ENCODE measurements at places on chromosomes 2 and 18. TPM values are rescaled to one million over a fixed set of nuclear protein-coding genes. Genes with fewer than 3 reads are reported as not detected.

Gene PAX8
- 0.24 TPM for total RNA-seq

Gene DTNA
- total RNA-seq: 82.8 TPM

Gene CFC1
- not detected for total RNA-seq

Gene LOXHD1
- total RNA-seq: not detected

Gene SIGLEC15
- 1.2 TPM for total RNA-seq

Gene IGFBP5
- total RNA-seq: 152 TPM

Gene GALM
- total RNA-seq: 15.4 TPM

Gene MRO
- 1.9 TPM for total RNA-seq

Gene IL36G
- not detected for total RNA-seq

Gene DNAJB2
- total RNA-seq: 45.0 TPM

Gene PCARE
- total RNA-seq: 1.4 TPM

Gene GALNT14
- 5.1 TPM for total RNA-seq

Gene GPATCH11
- total RNA-seq: 9.6 TPM

Gene PCGF1
- 13.5 TPM for total RNA-seq

Gene SLC9A4
- total RNA-seq: 1.2 TPM

Gene IKZF2
- 26.5 TPM for total RNA-seq

Gene SCG2
- total RNA-seq: 90.3 TPM

Gene IL36A
- not detected for total RNA-seq

Gene C1D
- total RNA-seq: 71.7 TPM

Gene SMYD1
- total RNA-seq: 0.72 TPM

Gene AGXT
- 0.48 TPM for total RNA-seq

Gene CCDC74B
- 1.7 TPM for total RNA-seq

Gene CCDC121
- total RNA-seq: 10.6 TPM

Gene THOC1
- 108 TPM for total RNA-seq

Gene HOXD13
- 4.8 TPM for total RNA-seq

Gene MC4R
- 4.1 TPM for total RNA-seq

Gene NEU2
- total RNA-seq: not detected

Gene OR6B2
- total RNA-seq: 1.7 TPM

Gene PLA2R1
- total RNA-seq: 18.3 TPM

Gene THUMPD2
- total RNA-seq: 13.7 TPM

Gene LOXL3
- total RNA-seq: 68.1 TPM

Gene ABCG8
- 0.96 TPM for total RNA-seq

Gene SLC30A3
- 5.5 TPM for total RNA-seq

Gene TCF23
- total RNA-seq: 1.7 TPM

Gene DSG1
- 26.5 TPM for total RNA-seq

Gene RRM2
- total RNA-seq: 4.3 TPM

Gene GAD1
- total RNA-seq: 4.3 TPM

Gene SERPINB2
- total RNA-seq: 39.2 TPM

Gene MROH2A
- not detected for total RNA-seq

Gene TMEM198
- total RNA-seq: 2.2 TPM

Gene RASGRP3
- 4.1 TPM for total RNA-seq

Gene IFIH1
- 17.1 TPM for total RNA-seq

Gene CPS1
- 27.4 TPM for total RNA-seq

Gene MEP1B
- total RNA-seq: 2.6 TPM

Gene CD226
- 14.0 TPM for total RNA-seq

Gene XDH
- 0.24 TPM for total RNA-seq

Gene ATP6V1B1
- total RNA-seq: not detected

Gene ACTR1B
- total RNA-seq: 26.7 TPM

Gene CCDC68
- total RNA-seq: 7.0 TPM

Gene METAP1D
- 6.3 TPM for total RNA-seq

Gene CELF4
- total RNA-seq: 5.3 TPM

Gene ANKRD30B
- 1.4 TPM for total RNA-seq

All from umbilical cord (tissue), 2 donors.